ENCODE measurements at places on chromosomes 13 and 19.
A peak's percentile ranks its signal among the peaks of the same experiment; 100 is the strongest.

DNA sequence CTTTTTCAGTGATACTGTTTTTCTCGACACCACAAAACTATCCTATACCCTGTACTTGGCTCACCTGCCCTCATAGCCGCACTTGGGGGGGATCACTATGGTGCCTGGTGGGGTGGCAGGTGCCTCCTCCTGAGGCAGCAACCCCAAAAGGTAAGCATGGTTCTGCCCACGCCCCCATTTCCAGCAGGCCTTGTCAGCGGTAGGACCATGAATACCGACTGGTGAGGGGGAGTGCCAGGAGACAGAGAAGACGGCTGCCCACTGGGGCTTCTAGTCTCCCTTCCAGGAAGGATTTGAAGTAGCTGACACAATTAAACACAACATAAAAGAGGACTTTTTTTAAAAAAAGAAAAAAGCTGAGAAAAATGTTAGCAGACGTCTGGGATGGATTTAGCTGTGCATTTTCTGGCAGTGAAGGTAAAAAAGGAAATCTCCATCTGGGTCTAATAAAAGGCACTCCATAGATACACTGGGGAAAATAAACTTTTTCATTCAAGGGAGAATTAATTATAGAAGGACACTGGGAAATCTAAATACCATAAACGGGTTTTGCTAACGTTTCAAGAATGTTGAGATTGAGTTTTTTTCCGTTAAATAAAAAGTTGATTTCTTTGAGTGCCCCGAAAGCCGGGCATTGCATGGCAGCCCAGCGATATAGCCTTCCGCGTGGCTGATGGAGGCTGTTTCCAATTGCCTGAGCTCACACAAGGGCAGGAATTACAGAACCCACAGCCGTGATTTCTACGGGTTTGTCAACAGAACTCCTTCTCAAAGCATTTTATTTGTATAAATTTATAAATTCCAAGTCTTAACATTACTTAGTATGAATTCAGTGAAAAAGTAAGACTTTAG is 45.1 kb downstream of the ATP11A start:
- no peak for DNase-seq

DNA sequence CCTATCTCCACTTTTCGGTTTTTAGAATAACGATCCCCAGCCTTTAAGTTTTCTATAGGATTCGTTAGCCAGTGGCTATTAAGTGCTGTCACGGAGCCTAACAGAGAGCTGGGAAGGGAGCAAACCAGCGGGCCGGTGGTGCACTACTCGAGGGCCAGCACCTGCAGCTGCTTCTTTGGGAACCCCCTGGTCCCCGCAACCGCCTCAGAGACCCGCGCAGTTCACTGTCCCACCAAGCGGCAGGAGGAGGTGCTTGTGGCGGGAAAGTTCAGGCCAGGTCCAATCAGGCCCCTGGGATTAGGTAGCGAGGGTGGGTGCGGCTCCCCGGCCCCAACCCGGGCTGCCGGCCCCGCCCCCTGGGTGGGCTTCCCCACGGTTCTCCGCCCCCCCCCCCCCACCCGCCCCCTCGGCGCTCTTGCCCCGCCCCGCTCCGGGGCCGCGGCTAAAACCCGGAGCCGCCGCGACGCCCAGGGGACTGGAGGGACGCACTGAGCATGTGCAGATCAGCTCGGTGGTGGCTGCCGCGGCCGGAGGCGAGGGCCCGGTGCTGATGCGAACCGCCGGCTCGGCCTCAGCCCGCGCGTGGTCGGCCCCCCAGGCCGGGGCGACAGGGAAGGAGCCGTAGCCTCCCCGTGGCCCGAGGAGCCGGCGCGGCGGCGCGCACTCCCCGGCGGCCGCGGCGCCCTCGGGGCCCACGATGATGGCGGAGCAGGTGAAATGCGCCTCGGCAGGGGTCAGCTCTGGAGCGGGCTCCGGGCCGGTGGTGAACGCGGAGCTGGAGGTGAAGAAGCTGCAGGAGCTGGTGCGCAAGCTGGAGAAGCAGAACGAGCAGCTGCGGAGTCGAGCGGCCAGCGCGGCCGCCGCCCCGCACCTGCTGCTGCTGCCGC is at the start of gene SLAIN1:
Gene SLAIN1, plus strand, starts transcription at position 471 of the 887 bp plus-strand sequence. Its CDS starts 227 bp downstream, at position 698.
- no peak for DNase-seq

DNA sequence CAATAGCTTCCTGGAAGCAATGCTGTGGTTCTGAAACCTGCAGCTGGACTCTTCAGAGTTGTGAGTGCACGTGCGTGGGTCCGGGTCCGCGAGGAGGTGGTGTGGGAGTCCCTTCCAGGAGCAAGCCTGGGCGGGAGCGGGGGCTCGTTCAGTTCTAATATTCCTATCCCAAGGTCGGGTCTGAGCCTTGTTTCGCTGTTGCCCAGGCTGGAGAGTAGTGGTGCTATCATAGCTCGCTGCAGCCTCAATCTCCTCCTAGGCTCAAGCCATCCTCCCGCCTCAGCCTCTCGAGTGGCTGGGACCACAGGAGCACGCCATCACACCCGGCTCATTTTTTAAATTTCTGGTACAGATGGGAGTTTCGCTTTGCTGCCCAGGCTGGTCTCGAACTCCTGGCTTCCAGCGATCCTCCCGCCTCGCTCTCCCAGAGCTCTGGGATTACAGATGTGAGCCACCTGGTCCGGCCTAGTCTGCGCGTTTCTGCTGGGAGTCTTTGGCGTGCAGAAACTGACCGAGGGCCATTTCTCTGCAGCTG is 625 bp downstream of the ZFP82 start:
- DNase-seq: no peak

GRCh38 chr19:2949939-2950285 is 5.1 kb upstream of the ZNF77 start:
- no peak for DNase-seq

DNA sequence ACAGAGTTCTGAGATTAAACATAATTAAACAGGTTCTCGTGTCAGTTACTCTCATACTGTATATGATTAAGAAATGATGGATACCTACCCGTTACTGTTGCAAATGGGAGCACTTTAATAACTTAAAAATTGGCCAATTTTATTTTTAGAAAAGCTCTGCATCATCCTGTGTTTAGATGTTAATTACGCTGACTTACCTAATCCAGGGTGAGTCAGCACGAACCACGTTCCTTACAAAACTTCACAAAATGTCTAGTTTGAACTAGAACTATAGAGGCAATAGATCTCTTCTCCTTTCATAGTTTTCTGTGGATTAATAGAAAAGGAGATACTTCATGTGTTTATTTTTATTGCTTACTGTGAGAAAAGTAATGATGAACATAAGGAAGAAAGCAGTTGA is 363.9 kb downstream of the MYO16 start:
- DNase-seq: peak; percentile 29

- DNase-seq: no peak
These were observed 1.1 kb downstream of the ARGLU1 start for GRCh38 chr13:106566641-106567473.

DNA sequence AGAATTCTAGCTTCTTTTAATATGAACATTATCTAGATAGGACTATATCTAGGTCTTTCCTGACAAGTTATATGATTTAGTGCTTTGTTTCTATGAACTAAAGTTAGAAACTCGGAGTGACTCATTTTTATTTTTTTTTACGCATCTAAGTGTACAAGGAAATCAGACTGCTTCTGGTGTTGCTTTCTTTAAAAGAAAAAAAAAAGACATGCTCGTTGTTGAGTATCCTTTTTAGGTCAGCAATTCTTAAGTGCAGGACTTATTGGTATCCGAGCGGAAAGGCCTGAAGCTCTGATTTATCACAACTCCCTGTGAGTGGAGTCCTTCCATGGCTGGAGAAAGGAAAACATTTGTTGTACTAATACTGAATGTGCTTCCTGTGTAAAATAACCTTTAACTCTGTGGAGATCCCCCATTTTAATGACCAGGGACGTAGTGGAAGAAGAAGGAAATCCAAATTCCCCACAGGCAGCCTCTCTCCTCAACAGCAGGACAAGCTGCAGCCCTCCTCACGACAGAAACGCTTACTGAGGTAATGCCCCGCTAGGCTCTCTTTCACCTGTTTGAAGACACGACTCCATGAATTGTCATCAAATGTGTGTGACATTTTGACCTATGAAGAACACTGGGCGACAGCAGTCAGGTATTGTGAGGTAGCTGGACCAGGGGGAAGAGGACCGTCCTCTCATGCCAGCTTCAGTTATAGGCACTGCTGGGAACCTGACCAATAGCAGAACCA is 17.9 kb upstream of the POMP start:
- DNase-seq: no peak

DNA sequence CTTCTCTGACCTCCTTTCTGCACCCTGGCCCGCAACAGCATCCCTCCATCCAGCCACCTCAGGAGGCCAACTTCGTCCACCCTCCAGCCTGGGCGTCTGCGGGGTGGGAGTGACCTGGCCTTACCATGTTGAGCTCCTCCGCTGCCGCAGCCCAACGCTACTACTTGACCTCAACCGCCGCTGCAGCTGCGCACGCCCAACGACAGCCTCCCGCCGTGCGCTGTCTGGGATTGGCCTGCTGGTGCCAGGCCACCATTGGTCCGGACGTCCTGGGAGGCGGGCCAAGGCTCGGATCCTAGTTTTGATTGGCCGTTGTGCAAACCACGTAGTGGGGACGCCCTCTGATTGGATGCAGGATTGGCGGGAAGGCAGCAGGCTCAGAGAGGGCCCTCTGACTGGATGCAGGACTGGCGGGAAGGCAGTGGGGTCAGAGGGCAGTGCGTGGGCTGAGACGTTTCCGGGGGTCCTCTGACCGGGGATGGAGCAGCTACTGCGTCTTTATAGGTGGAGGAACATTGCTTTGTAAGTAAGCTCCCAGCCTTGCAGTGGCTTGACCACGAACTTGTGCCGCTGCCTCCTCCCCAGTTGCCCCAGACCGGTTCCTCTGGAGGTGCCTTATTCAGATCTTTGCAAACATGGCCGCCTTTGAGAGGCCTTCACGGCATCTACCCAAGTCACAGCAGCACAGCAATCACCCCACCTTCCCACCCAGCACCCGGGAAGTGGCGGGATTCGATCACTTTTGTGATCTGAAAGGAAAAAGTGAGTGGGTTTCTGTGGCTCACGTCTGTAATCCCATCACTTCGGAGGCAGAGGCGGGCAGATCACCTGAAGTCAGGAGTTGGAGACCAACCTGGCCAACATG is at the start of gene TUBA3C:
Gene TUBA3C, minus strand, starts transcription at position 204 of the 865 bp plus-strand sequence. Its CDS starts 77 bp downstream, at position 127.
- no peak for DNase-seq

DNA sequence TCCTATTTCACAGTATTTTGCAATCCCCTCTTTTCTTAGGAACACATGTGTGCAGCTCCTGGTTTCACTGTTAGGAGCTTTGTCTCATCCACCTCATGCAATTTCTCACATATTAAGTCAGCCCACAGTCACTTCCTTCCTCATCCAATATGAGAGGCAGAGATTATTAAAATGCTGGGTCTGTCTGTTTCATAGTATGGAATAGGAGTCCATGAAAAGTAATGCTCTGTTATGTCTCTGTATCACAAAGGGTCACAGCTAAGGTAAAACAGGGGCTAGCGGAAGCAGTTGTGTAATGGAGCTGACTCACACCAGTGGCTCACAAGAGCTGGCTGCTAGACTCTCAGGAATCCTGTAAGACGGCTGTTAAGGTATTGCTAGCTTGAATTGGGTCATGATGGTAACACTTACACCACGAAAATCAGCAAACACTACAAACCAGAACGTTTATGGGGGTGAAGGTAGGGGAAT is 216.5 kb downstream of the EFNB2 start:
- DNase-seq: peak; percentile 10

DNA sequence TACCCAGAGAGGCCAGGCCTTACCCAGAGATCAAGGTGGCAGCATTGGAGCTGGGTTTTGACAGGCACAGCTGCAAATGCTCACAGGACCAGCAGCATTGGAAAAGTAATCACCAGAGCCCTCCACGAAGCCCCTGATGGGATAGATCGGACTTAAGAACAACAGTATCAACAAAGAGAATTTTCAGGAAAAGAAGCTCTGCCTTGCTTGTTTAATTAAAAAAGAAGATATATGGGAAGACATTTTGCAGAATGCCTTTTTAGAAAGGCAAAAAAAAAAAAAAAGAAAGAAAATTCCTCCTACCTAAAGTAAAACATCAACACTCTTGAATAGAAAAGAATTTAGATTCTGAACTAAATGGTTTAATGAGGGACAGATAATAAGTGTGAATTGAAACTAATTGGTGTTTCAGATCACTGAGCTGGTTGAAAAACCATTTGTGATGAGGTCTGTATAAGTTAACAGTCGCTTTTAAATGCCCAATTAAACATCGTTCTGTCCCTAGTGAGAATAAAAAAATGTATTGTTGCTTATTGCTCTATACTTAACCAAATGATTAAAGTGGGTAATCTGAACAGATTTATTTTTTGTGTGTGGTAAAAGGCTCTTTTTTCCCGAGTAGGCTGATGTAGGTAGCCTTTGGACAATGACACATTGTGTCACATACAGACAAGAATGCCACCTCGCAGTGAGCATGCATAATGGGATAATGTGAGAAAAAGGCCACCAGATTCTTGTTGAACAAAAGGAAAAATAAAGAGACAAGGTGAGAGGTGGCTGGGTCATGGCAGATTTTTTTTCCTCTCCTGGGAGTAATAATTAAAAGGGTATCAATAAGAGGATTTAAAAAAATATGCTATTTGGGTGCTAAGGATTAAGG is 93.0 kb upstream of the ARGLU1 start:
- DNase-seq: no peak

- DNase-seq: no peak
These were observed 263.7 kb downstream of the KCTD12 start for GRCh38 chr13:76622315-76623040.

- no peak for DNase-seq
These were observed 9.3 kb upstream of the SCN1B start for GRCh38 chr19:35021016-35021415.

DNA sequence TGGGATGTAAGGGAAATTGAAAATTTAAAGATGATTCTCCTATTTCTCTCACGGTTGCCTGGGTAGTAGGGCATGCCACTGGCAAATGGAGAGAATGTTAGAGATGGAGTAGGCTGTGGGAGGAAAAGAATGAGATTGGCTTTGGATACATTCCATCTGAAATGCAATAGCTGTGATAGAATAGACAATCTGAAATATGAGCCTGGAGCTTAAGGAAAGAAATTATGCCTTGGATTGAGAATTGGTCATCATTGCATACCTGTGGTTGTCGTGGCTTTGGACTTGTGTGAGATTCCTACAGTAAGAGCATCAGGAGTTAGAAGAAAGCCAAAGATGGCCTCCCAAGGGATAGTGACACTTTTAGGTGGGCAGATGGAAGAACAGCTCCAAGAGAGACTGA is 305.1 kb upstream of the SLC10A2 start:
- no peak for DNase-seq

- peak; percentile 97 for DNase-seq
These were observed 8.7 kb upstream of the KLF2 start for GRCh38 chr19:16315825-16316505.

- no peak for DNase-seq
These were observed 73.9 kb downstream of the WTIP start for GRCh38 chr19:34555447-34555846.

GRCh38 chr13:69585656-69586055 is 522.0 kb upstream of the ATXN8OS start:
- no peak for DNase-seq
